Activated CD8-positive, alpha-beta memory T cell treated with anti-CD3 and anti-CD28 coated beads for 24 hours (primary cell): ENCODE measurements at places on chromosomes 2 and 18.

DNA sequence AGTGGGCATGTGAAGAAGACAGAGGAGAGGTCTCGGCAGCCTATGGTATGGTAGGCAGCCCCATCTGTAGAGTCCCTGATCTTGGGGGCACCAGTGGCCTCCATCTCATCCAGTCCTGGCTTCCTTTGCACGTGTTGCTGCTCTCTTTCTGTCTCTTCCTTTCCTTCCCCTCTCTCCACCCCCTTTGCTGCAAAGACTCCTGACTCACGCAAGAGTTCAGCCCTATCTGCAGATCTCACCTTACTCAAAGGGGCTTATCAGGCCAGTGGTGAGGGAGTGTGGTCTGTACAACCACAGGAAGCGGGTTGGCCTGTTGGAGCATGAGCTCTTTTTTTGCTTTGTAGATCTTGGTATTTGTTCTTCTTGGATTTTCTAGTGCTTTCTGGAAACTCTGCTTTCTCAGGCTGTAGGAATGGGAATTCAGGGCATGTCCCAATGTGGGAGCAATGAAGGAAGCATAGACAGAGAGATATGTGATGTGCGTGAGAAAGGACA is 14.6 kb upstream of the NT5DC4 start:
- peak; percentile 59 for DNase-seq

DNA sequence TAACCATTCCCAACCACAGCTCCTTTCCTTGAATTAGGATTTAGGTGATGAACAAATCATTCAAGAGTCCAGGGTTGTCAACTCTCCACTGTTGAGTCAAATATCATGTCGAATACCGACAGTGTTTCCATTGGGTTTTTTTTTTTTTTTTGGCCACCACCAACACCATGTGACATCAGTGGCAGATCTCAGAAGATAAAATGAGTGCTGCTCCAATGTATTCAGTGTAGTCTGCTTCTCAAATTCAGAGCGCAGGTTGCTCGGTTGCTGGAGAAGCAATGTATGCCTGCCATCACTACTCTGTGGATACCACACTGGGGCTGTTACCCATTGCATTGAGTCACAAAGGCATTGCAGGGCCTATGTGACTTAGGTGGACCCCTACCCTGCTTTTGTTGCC is 10.8 kb upstream of the ATL2 start:
- DNase-seq: no peak

DNA sequence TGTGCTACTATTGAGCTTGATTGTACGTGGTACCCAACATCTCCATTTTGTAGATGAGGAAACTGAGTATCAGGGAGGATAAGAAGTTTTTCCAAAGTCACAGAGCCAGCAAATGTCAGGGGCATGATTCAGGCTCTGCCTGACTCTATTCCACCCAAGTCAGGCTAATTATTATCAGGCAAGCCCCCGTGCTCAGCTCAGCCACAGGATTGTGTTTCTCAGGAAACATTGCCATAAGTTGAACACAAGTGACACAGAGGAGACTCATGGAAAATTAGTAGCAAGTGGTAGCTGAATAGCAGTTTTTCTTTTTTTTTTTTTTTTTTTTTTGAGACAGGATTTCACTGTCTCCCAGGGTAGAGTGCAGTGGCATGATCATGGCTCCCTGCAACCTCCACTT is 260.5 kb downstream of the C1D start:
- no peak for DNase-seq

- DNase-seq: no peak
These were observed 27.3 kb upstream of the METAP1D start for GRCh38 chr2:171972329-171972982.

- no peak for DNase-seq
These were observed 202.4 kb downstream of the KLHL29 start for GRCh38 chr2:23587341-23587880.

DNA sequence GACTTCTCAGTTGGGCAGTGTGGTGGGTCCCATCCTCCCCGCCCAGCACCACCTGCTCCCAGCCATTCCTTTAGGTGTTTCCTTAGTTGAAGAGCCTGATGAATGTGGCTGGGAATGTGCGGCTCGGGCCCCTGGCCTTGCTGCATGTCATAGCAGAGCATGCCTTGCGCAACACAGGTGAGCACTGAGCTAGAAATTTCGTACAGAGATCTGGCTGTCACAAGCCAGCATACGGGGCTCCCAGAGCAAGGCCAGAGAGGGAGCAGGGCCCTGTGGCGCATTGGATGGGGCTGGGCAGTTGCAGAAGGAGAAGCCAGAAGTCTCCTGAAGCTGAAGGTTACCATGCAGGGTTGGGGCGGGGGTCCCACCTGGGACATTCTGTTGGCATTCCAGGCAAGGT is 129.7 kb downstream of the WDSUB1 start:
- DNase-seq: no peak

DNA sequence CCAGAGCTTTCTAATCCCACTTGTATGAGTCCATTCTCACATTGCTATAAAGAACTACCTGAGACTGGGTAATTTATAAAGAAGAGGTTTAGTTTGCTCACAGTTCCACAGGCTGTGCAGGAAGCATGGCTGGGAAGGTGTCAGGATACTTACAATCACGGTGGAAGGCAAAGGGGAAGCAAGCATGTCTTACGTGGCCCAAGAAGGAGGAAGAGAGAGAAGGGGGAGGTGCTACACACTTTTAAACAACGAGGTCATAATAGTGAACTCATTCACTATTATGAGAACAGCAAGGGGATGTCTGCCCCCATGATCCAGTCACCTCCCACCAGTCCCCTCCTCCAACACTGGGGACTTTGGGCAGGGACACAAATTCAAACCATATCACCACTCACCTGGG is 67.8 kb downstream of the TTC32 start:
- no peak for DNase-seq

DNA sequence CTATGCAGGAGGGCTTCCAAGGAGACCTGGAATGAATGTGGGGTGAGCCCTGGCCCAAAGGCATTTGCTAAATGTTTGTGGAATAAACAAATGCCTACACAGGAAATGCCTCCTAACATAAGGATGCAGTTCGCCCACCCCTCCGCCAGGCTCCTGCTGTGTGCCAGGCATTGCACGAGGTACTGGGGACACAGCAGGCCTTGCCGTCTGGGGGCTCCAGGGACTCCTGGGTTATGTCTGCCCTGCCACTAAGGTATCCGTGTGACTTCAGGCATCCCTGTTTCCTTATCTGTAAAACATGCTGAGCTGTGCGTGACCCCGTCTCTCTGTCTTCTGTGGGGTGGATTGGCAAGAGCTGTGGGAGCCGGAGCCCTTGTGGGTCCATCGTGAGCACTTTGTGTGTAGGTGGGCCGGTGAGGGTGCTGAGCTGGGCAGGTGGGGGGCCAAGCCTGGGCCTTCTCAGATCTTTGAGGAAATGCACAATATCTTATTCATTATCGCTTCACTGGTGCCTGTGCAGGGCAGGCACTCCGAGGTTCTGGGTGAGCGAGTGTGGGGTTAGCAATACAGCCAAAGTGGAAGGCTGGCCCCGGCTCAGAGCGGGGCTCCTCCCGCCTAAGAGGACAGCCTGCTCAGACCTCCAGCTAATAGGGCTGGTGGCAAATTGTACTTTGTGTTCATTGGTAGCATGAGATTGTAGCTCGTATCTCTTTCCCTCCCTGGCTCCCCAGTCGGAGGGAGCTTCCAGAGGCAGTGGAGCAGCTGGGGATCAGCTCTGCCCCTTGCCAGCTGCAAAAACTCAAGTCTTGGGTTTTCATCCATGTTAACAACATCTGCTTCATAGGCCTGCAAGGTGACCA is 126.8 kb downstream of the GLI2 start:
- no peak for DNase-seq

- no peak for DNase-seq
These were observed 25.5 kb downstream of the TCF7L1 start for GRCh38 chr2:85158559-85159273.

DNA sequence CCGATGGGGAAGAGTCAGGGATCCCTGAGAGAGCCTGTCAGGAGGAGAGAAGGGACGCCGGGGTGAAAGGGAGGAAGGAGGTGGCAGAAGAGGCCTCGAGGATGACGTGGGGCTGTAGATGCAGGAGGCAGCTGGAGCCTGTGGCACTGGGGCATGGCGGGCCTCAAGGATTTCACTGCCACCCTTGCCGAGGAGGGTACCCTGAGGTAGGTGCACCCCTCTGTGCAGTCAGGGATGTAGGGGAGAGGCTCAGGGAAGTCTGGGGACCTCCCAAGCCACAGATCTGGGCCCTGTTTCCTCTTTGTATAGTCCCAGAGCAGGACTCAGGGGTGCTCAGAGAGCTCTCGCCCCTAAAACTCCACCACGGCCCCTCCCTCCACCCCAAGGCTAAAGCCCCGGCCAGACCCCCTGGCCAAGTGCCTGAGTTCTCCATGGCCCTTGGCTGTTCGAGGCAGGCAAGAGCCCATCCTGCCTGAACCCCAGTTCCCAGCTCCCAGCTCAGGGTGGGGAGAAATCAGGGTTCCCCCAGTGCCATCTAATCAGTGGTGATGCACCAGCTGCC is 39.0 kb upstream of the HDAC4 start:
- no peak for DNase-seq

GRCh38 chr2:112607680-112608438 is 23.4 kb downstream of the CHCHD5 start:
- DNase-seq: no peak

DNA sequence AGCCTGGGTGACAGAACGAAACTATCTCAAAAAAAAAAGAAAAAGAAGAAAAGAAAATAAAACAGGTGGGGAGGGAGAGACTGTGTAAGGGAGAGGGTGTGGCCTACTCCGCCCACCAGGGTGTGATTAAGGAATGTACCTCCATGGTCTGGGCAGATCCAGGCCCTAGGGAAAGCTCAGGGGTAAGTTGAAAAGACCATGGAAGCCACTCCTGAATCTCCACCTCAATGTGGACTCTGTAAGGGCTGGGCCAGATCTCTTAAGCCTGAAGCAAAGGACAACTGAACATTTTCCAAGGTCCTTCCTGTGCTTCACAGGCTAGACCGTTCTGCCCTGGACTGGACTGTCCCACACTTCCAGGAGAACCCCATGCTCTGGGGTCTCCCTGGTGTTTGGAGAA is 9.7 kb upstream of the ATG16L1 start:
- DNase-seq: no peak

GRCh38 chr2:152483276-152484063 is 148.5 kb downstream of the FMNL2 start:
- no peak for DNase-seq

DNA sequence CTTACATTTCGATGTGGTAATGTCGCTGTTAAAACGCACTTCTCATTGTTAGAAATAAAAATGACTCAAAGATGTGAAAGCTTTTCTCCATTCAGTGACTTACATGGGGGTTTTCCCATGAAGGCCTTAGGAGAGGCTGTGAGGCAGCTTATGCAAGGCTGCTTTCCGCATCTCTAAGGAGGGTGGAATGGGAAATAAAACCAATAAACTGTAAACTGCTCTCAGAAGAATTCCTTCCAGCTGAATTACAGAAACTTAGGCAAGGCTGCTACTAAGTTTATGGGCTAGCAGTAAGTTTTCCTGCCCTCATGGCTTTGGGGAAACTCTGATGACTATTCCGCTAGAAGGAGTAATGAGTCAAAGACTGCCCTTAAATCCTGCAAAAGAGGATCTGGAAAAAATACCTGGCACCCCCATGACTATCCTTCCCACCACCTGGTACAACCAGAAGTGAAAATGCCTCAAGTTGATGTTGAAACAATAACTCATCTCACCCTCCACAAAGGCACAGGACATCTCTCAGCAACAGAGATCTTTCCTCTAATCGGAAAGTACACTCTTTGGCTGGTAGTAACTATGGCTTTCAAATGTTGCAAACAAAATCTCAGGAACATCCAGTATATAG is 97.7 kb upstream of the SMAD7 start:
- no peak for DNase-seq

GRCh38 chr2:177052471-177052870 is 160.1 kb upstream of the HNRNPA3 start:
- DNase-seq: no peak

DNA sequence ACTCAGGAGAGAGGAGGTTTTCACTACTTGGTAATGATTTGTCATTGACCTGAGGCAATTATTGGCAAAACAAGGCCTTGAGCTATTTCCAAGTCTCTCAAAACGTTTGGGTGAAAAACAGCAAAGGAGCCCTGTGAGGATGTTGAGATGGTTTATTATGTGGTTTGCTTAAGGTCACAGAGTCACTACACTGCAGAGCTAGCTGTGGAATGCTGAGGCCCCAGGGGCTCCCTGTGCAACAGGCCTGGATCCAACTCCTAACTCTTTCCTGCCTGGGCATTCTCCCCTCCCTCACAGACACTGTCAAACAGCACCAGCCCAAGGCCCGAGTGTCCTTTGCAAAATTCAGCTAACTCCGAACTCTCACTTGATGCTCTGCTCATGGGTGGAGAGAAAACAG is 754.6 kb upstream of the SOX11 start:
- no peak for DNase-seq

GRCh38 chr2:139365189-139365588 is 585.0 kb upstream of the NXPH2 start:
- DNase-seq: no peak

DNA sequence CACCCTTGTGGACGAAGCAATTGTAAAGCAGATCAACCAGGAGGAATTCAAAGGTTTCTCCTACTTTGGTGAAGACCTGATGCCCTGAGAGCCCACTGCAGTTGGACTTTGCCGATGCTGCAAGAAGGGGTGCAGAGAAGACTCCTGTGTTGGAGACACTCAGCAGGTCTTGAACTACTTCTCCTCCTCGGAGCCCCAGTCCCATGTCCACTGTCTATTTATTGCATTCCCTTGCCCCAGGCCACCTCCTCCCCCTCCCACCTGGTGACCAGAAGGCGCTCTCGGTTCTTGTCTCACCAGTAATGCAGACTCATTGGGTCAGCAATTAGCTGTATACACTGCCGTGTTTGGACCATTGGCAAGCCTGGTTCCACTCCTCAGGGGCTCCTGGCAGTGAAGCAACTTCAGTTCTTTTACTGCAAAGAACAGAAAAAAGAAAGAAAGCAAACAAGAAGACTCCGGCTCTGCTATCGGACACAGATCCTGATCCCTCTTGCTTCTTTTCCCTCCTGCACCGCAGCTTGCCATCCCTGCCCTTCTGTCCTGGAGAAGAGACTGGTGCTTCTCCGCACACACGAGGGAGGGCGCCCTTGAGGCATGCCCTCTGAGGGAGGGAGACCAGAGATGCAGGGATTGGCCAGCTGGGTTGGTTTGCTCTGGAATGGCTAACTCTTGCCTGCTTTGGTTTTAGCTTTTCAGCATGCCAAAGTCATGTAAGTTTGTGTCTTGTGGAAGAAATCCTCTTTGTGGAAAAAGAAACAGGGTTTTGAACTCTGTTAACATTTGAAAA is 112.2 kb upstream of the EPAS1 start:
- peak; percentile 47 for DNase-seq

- no peak for DNase-seq
These were observed 170.5 kb downstream of the FMNL2 start for GRCh38 chr2:152505495-152505906.

- no peak for DNase-seq
These were observed 1036.5 kb upstream of the FANCL start for GRCh38 chr2:59277671-59278070.

DNA sequence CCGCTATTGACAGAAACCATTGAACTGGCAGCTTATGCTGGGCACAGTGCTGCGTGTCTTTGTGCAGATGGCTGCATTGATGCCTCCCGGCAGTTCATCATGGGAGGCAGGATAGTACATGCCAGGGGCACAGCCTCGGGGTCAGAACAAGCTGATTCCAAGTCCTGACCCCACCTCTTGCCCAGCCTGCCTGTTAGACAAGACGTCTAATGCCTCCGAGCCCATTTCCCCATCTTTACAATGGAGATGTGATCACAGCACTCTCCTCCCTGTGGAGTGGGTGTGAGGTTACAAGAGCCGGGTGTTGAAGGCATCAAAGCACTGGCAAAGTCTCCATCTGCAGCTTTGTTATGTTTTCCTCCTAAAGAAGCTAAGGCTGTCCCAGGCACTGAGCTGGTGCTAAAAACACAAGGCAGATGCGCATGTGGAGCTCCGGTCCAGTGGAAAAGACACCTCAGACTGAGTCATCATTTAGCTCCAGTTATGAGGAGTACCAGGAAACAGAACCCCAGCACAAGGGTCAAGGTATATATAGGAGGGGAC is 125.7 kb upstream of the EPAS1 start:
- no peak for DNase-seq
